Inflammatory macrophage treated with lipopolysaccharide for 4 hours (primary cell): ENCODE measurements at places on chromosomes 4 and X.
A peak's percentile ranks its signal among the peaks of the same experiment; 100 is the strongest.

DNA sequence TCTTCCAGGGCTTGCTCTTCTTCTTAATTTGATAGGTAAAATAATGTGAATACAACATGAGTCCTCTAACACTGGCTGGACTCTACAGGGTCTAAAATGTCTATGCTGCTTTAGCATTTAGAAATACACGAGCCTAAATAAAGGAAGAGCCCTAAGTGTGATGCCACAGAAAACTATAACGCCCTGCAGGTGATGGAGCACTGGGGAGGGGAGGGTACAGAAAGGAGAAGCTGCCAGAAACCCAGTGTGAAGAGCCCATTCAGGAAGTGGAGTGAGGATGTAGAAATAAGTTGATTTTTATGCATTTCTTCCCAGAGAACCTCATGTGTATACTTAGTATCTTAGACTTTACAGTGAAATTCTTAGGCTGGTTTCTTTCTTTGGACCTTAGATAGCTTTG is 83.4 kb downstream of the TNIP2 start:
- peak; percentile 25 for DNase-seq

DNA sequence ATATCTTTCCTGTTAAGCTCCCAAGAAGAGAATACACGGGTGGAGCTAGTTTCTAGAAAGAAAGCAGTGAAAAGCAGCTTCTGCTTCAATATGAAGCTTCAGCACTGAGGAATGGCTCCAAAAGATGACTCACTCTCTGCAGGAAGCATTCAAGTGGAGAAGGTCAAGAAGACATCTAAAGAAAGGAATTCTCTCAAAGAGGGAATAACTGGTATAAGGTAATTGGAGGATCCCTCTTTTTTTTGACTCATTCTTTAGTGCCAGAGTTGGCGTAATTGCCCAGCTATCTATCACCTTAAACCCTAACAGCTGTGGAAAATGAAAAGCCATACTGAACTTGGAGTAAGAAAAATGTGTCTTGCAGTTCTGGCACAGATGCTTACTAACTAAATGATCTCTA is 3.5 kb downstream of the EDA2R start:
- DNase-seq: no peak

DNA sequence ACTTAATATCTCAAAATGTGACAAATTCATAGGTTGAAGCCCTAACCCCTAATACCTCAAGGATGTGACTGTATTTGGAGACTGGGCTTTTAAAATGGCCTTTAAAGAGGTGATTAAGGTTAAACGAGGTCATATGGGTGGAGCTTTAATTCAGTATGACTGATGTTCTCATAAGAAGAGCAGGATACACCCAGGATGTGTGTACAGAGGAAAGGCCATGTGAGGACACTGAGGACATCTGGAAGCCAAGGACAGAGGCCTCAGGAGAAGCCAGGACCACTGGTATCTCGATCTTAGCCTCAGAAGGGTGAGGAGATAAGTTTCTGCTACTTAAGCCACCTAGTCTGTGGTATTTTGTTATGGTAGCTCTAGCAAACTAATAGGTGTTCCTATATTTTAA is 49.0 kb upstream of the SHISA3 start:
- DNase-seq: no peak

DNA sequence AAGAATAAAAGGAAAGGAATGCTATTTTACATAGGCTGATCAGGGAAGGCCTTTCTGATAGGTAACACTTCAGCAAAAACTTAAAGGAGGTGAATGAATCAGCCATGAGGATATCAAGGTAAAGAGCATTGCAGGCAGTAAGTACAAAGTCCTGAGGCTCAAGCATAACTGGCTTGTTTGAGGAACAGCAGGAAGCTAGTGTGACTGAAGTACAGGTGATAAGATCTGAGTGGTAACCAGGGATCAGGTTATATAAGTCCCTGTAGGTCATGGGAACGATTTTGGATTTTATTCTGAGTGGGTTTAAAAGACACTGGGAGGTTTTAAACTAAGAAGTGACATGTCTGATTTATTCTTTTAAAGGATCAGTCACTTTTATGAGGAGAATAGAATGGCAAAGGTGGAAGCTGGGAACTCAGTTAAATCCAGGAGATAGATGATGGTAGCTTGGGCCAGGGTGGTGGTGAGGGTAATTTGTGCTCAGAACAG is 47.1 kb upstream of the THOC2 start:
- no peak for DNase-seq

DNA sequence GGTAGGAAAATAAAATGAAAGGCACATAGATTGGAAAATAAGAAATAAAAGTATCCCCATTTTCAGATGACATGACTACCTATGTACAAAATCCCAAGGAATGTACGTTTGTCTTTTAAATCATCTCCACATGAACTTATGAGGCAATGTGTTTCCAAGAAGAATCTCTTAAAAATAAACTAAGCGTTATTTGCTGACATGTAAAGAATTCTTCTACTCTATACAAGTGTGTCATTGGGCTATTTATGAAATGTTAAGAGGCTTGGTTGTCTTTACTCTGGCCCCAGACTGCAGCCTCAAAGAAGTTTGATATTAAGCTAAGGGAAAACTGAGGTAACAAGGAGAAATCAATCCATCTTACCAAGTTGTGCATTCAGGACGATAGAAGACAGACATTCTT is 17.1 kb downstream of the BEX3 start:
- DNase-seq: no peak

- DNase-seq: peak; percentile 55
Measured at GRCh38 chr4:48898733-48899431, 7.7 kb downstream of the OCIAD2 start.

GRCh38 chr4:145816091-145816490 is 122.5 kb downstream of the ZNF827 start:
- DNase-seq: no peak

GRCh38 chrX:112012360-112012759 is 70.2 kb downstream of the TRPC5 start:
- no peak for DNase-seq

DNA sequence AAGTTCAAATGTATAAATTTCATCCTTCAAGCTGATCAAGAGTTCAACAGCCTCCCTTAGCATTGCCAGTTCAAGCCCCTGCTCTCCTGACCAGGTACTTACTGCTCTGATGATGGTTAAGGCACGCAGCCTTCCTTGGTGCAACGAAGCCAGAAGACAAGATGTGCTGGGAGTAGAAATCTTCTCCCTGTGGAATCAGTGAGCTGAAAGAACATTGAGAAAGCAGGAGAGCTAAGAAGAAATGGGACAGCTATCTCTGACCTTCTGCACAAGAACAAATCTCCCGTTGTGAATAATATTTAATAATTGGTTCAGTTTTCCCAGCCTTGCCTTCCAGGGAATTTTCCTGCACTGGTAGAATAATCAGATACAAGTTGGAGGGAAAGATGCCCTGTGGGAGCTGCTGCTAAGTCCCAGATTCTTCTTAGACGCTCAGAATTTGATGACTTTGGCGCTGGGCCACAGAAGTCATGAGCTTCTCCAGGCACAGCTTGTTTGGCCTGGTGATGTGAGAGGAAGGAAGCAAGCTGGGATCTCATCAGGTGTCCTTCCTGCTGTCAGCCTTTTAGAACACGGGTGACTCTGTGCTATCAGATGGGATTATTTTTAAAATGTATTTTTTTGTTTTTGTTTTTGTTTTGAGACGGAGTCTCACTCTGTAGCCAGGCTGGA is 77.8 kb downstream of the CD38 start:
- DNase-seq: no peak

GRCh38 chrX:46251755-46252154 is 293.5 kb downstream of the ZNF674 start:
- DNase-seq: no peak

DNA sequence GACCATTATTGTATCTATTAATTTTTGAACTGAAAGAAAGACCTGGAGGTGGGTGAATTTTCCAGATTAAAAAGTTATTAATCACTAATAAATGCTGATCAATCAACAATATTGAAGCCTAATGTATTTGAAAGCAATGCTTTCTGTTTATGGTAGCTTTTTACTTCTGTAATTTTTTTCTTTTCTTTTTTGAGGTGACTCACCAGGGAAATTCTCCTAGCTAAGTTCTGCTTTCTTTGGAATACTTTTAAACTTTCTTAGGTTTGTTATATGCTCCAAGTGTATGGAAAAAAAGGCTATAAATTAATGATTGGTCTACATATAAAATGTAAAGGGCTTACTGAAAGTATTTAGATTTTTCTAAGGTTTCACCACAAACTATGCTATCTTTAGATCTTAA is 94.2 kb downstream of the MBNL3 start:
- peak; percentile 47 for DNase-seq

GRCh38 chrX:55123900-55124299 is 35.1 kb downstream of the PAGE2 start:
- no peak for DNase-seq

- no peak for DNase-seq
Measured at GRCh38 chrX:150934453-150934852, 36.0 kb upstream of the CD99L2 start.

- no peak for DNase-seq
Measured at GRCh38 chr4:25523405-25523804, 132.2 kb upstream of the SLC34A2 start.

DNA sequence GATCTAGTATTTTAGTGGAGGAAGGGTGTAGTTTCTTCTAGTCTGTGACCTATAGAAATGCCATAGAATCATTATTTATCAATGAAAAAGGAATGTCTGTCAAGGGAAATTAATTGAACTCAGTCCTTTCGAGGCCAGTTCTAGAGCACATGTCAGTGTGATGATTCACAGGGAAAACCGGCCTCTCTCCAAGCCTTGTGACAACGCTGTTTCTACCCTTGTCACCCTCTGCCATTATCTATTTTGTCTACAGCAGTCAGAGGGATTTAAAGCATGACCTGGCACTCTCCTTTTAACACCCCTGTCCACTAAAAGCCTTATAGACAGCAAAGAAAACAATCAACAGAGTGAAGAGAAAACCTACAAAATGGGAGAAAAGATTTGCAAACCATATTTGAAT is 119.8 kb downstream of the DRD5 start:
- DNase-seq: peak; percentile 29

DNA sequence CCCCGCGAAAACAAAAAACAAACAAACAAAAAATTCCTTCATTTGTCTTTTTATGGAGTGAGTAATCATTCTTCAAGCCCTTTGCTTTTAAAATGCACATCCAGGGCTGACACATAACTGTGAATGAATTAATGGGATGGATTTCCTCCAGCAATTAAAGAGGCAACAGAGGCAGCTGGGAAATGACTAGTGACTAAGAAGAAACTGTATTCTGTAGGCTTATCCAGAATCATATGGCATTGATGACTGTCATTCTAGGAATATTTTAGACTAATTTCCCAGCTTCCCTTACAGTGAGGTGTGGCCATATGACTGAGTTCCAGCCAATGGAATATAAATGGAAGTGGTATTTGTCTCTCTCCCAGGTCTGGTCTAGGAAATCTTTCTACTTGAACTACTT is 46.8 kb upstream of the PDE5A start:
- DNase-seq: no peak

GRCh38 chrX:21960569-21961541 is 20.3 kb downstream of the SMS start:
- DNase-seq: no peak

DNA sequence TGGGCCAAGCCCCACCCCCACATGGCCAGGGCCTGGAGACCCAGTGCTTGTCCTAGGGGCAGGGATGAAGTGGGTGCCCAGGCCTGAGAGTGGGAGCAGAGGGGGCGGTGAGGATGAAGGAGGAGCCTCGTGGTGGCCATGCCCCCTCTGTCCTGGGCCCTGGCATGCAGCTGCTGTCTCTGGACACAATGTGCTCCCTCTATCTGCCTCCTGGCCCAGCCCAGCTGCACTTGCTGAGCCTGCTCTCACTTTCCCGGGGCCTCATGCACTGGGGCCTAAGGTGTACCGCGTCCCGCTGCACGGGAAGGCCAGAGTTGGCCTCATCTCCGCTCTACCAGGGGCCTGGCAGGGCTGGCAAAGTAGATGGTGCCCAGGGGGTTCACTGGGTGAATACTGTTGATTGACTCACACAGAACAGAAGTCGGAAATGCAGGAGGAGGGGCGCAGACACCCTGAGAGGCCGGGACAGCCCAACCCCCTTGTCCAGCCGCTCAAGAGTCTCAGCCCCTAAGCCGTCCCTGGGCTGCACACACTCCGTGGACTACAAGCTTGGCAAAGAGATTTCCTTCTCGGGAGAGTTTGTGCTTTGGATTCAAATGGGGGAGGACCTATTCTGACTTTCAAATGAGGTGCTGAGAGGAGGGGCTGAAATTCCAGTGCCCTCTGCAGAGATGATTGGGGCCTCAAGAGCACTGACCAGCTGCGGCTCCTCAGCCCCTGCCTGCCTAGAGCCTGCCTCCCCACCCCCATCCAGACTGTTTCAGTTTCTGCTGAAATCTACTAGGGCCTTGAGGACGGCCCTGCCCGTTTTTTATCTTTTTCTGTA is 112.4 kb downstream of the PSAPL1 start:
- DNase-seq: no peak

GRCh38 chrX:117771384-117771783 is 345.2 kb downstream of the KLHL13 start:
- DNase-seq: no peak
